Stomach (tissue), 19 donors: ENCODE measurements at places on chromosomes 3 and 15. TPM values are rescaled to one million over a fixed set of nuclear protein-coding genes. Genes with fewer than 3 reads are reported as not detected.

- H3K27ac ChIP-seq: no peak overlapping the region
- H3K27me3 ChIP-seq: peaks cover 20% of the 10 kb centered on the region
- H3K36me3 ChIP-seq: no peaks in the 10 kb centered on the region
- H3K4me1 ChIP-seq: no peaks in the 10 kb centered on the region
- DNase-seq: no peak
Measured at GRCh38 chr15:74209560-74209958, 7.0 kb upstream of the STRA6 start.

DNA sequence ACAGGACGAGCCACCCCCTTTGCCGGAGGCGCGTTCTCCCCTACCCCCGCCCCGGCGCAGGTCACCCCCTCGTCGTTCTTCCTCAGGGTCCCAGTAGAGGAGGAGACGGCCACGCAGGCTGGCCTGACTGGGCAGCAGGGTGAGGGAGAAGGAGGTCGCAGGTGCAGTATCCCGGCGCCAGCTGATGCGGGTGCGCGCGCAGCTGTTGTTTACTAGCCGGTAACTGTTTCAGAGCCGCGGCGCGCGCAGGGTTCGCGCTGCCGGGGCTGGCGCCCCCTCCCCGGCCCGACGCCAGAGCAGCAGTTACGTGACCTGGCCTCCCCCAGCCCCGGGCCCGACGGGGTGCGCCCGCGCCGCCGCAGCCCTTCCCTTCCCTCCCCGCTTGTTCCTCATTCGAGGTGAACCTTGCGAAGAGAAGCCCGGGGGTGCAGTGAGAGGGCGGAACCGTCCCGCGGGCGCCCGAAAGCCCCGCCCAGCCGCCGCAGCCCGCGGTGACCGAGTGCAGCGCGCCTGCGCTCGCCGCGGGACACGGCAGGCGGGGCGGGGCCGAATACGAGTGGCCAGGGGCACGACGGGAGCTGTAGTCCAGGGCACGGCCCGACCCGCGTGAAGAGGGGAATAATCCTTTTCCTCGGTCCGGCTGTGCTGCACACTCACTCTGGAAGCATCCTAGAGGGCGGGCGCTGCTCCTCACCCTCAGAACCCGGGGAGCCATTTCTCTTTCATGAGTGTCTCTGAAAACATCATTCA lies at the start of gene SLC12A6:
SLC12A6 (minus strand) TSS at position 225 of the 750 bp plus-strand sequence. CDS start 1,101 bp downstream, outside the sequence.
- H3K27ac ChIP-seq: peak within 1 kb of the TSS; percentile 90
- peak within 1 kb of the TSS; percentile 82 for H3K4me3 ChIP-seq
- peaks cover 40% of the 10 kb centered on the region for H3K4me1 ChIP-seq

GRCh38 chr3:150743508-150743907 lies 19.5 kb downstream of the SIAH2 start:
- no peak overlapping the region for H3K4me3 ChIP-seq
- peak overlapping the region; percentile 20 for H3K27ac ChIP-seq
- no peak for DNase-seq
- H3K4me1 ChIP-seq: peaks cover 40% of the 10 kb centered on the region

Gene ZPLD1
- total RNA-seq: 0.58 TPM

GRCh38 chr3:188955919-188956318 lies 215.9 kb upstream of the TPRG1 start:
- H3K27ac ChIP-seq: peak overlapping the region; percentile 58
- no peak overlapping the region for H3K4me3 ChIP-seq
- peak; percentile 19 for DNase-seq

GRCh38 chr3:165082650-165083049 lies 4.4 kb upstream of the SI start:
- H3K4me3 ChIP-seq: no peak overlapping the region
- no peaks in the 10 kb centered on the region for H3K36me3 ChIP-seq

Gene REC114
- not detected for total RNA-seq

DNA sequence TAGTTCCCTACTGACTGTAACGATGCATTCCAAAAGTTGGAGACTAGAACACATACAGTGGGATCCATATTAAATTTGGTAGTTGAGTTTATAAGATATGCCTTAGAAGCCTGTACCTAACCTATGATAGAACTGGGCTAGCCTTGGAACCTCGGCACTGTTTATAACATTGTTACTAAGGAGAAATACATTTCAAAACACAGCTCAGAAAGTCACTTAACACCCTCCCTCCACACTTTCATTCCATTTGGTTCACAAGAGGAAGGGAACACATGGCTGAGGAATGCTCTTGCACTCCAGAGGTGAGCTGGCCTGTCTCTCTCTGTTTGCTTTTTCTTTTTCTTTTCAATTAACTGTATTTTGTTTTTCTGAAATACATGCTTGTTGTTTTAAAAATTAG lies 48.7 kb upstream of the TSC22D2 start:
- H3K4me1 ChIP-seq: no peaks in the 10 kb centered on the region
- H3K36me3 ChIP-seq: no peaks in the 10 kb centered on the region
- no peaks in the 10 kb centered on the region for H3K27me3 ChIP-seq
- DNase-seq: no peak
- H3K27ac ChIP-seq: no peak overlapping the region
- H3K4me3 ChIP-seq: no peak overlapping the region

- peaks cover 82% of the 10 kb centered on the region for H3K4me1 ChIP-seq
- no peak overlapping the region for H3K27ac ChIP-seq
- H3K27me3 ChIP-seq: no peaks in the 10 kb centered on the region
Measured at GRCh38 chr15:70717237-70717793, 46.0 kb downstream of the UACA start.

DNA sequence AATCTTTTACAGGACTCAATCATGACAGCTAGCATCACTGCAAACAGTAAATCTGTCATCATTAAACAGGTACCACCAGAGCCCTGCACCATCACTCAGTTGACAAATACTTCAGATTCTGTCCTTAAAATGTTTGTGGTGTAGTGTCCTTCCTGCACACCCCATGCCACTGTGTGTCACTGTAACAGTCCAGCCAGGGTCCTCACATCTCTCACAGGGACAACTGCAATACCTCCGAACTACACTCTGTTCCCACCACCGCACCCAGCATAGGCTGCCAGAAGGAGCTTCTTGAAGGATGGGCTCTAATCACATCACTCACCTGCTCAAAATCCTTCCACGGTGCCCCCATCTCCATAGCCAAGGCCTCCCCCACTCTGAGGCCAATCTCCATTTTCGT lies 90.2 kb upstream of the FGF12 start:
- no peak overlapping the region for H3K27ac ChIP-seq
- no peak for DNase-seq
- no peaks in the 10 kb centered on the region for H3K27me3 ChIP-seq
- H3K4me3 ChIP-seq: no peak overlapping the region
- H3K4me1 ChIP-seq: no peaks in the 10 kb centered on the region

GRCh38 chr15:44647637-44648036 lies 15.8 kb downstream of the SPG11 start:
- H3K4me1 ChIP-seq: no peaks in the 10 kb centered on the region
- DNase-seq: no peak
- H3K4me3 ChIP-seq: no peak overlapping the region
- H3K36me3 ChIP-seq: peaks cover 40% of the 10 kb centered on the region

GRCh38 chr3:137148406-137148805 lies 190.6 kb downstream of the IL20RB start:
- H3K27ac ChIP-seq: no peak overlapping the region
- H3K4me1 ChIP-seq: no peaks in the 10 kb centered on the region
- H3K36me3 ChIP-seq: no peaks in the 10 kb centered on the region
- H3K4me3 ChIP-seq: no peak overlapping the region
- no peak for DNase-seq

GRCh38 chr3:69063636-69064035 lies 11.5 kb upstream of the TMF1 start:
- no peak overlapping the region for H3K27ac ChIP-seq
- no peaks in the 10 kb centered on the region for H3K27me3 ChIP-seq
- H3K4me3 ChIP-seq: no peak overlapping the region
- H3K36me3 ChIP-seq: peaks cover 74% of the 10 kb centered on the region
- no peaks in the 10 kb centered on the region for H3K4me1 ChIP-seq

GRCh38 chr3:31399271-31399670 lies 133.5 kb upstream of the STT3B start:
- H3K36me3 ChIP-seq: no peaks in the 10 kb centered on the region
- no peak overlapping the region for H3K27ac ChIP-seq
- no peaks in the 10 kb centered on the region for H3K27me3 ChIP-seq
- no peaks in the 10 kb centered on the region for H3K4me1 ChIP-seq
- no peak for DNase-seq

- H3K27me3 ChIP-seq: no peaks in the 10 kb centered on the region
- H3K4me3 ChIP-seq: no peak overlapping the region
- H3K4me1 ChIP-seq: peaks cover 5% of the 10 kb centered on the region
- DNase-seq: no peak
- H3K27ac ChIP-seq: no peak overlapping the region
Measured at GRCh38 chr3:35665390-35666055, 26.2 kb downstream of the ARPP21 start.
